Renal cortical epithelial cell (primary cell): ENCODE measurements at places on chromosomes 3 and 15. TPM values are rescaled to one million over a fixed set of nuclear protein-coding genes. Genes with fewer than 3 reads are reported as not detected.

HRG gene
- total RNA-seq, result 0.15 TPM in 1 of 2 replicates, not detected in the other

COL6A5 gene
- under 0.01 TPM in 1 of 2 replicates, not detected in the other for total RNA-seq

FOXB1 gene
- not detected in 2 replicates for total RNA-seq

GPR149 gene
- not detected in 2 replicates for total RNA-seq

IL17RD gene
- total RNA-seq, result 2.8 and 7.7 TPM in 2 replicates

SH3GL3 gene
- total RNA-seq, result 0.35 and 0.69 TPM in 2 replicates

PCLAF gene
- total RNA-seq, result 1.2 and 8.3 TPM in 2 replicates

DPPA2 gene
- total RNA-seq, result 0.35 TPM in 1 of 2 replicates, not detected in the other

TMIE gene
- 0.25 and 0.35 TPM in 2 replicates for total RNA-seq

TUSC7 gene
- total RNA-seq, result not detected in 2 replicates

UNC45A gene
- total RNA-seq, result 71.0 and 74.1 TPM in 2 replicates

CHRNA7 gene
- 0.52 and 1.5 TPM in 2 replicates for total RNA-seq

WNT7A gene
- 23.1 and 54.5 TPM in 2 replicates for total RNA-seq

CADPS gene
- total RNA-seq, result not detected in 2 replicates

GDPGP1 gene
- total RNA-seq, result 19.0 and 20.8 TPM in 2 replicates

PLCH1 gene
- 1.7 and 2.8 TPM in 2 replicates for total RNA-seq

HTD2 gene
- 14.8 and 17.0 TPM in 2 replicates for total RNA-seq

SPG21 gene
- total RNA-seq, result 59.7 and 95.5 TPM in 2 replicates

PLA2G4E gene
- total RNA-seq, result not detected in 2 replicates

CBLB gene
- total RNA-seq, result 11.3 and 94.7 TPM in 2 replicates

SENP8 gene
- 2.6 and 5.6 TPM in 2 replicates for total RNA-seq

PEX11A gene
- 3.3 and 11.6 TPM in 2 replicates for total RNA-seq

CFAP100 gene
- total RNA-seq, result not detected in 2 replicates

CPNE9 gene
- not detected in 2 replicates for total RNA-seq

HTR3D gene
- 0.10 TPM in 1 of 2 replicates, not detected in the other for total RNA-seq

UBE2E2 gene
- total RNA-seq, result 34.0 and 61.3 TPM in 2 replicates

ZNF619 gene
- 4.0 and 8.9 TPM in 2 replicates for total RNA-seq

RASA2 gene
- 19.2 and 21.0 TPM in 2 replicates for total RNA-seq

MAGEL2 gene
- 0.15 TPM in 1 of 2 replicates, not detected in the other for total RNA-seq

KNG1 gene
- 0.99 TPM in 1 of 2 replicates, not detected in the other for total RNA-seq

COPG1 gene
- 240 and 286 TPM in 2 replicates for total RNA-seq

GALNT15 gene
- 0.17 and 0.55 TPM in 2 replicates for total RNA-seq

RASSF1 gene
- total RNA-seq, result 14.4 and 17.8 TPM in 2 replicates

DNASE1L3 gene
- total RNA-seq, result not detected in 2 replicates

LCTL gene
- 0.35 and 0.50 TPM in 2 replicates for total RNA-seq

ASB14 gene
- total RNA-seq, result 0.17 TPM in 1 of 2 replicates, not detected in the other

ZPLD1 gene
- 58.6 and 74.8 TPM in 2 replicates for total RNA-seq

HYAL1 gene
- 7.3 and 22.8 TPM in 2 replicates for total RNA-seq
